Activated naive CD4-positive, alpha-beta T cell (primary cell): ENCODE measurements at places on chromosomes 3 and 15.

- DNase-seq, result no peak
Measured at GRCh38 chr3:150472421-150472820, 64.3 kb downstream of the TSC22D2 start.

- no peak for DNase-seq
Measured at GRCh38 chr3:8239718-8240695, 261.6 kb upstream of the LMCD1 start.

- DNase-seq, result no peak
Measured at GRCh38 chr3:173902871-173903270, 505.3 kb downstream of the NLGN1 start.

GRCh38 chr3:170802164-170803151, 67.5 kb downstream of the RPL22L1 start:
- no peak for DNase-seq

- DNase-seq, result no peak
Measured at GRCh38 chr15:67922971-67923945, 83.4 kb upstream of the RNU6-1 start.

DNA sequence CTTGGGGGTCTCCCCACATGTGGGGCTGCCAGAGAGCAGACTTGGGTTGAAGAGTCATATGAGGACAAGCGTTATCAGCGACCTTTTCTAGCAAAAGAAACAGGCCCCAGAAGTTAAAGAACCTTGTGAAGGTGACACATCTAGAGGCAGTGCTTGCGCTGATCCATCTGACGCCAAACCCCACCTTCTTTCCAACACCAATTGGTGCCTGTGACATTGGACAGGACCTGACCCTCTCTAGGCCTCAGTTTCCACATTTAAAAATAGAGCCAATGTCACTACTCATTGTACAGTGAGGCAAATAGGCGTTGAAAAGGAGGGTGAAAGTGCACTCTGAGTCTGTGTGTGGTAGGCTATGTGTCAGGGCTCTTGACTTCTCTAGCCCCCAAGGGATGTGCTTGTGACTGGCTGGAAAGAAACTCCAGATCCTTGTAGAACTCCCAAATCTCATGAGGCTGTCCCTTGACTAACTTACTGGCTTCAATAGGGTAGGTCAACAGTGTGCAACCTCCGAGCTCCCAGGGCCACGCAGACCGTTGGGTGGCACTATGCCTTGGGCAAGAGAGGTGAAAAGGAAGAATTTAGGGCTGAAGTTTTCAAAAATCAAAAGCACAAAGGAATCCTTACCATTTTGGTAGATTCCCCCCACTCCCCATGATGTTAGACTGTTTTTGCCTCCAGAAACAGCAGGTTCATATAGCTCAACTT, 666 bp upstream of the FAM219B start:
- no peak for DNase-seq

- DNase-seq, result no peak
Measured at GRCh38 chr15:58641660-58642059, 107.8 kb downstream of the ADAM10 start.

DNA sequence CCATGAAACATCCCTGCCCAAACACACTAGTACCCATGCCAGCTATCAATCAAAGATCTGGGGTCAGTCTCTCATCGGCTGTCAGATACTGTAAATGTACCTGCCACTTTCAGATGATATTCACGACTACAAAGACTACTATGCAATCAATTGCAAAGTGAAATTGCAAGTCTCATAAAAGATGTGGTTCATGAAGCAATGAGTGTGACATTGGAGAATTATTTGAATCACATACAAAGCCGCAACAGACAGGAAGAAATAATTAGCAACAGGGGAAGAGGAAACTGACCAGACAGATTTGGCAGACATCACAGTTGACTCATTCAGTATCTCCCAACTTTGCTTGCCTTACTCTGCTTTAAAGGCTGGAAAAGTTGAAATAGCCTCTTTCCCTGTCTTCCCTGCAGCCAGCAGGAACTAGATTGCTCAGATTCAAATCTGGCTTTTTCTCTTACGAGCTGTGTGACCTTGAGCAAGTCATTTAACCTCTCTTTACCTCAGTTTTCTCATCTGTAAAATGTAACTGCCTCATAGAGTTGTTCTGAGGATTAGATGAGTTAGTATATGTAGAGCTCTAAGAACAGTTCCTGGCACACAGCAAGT, 95.7 kb upstream of the C3orf80 start:
- DNase-seq, result no peak

GRCh38 chr3:188941103-188941502, 230.7 kb upstream of the TPRG1 start:
- DNase-seq, result no peak
